ENCODE measurements at places on chromosomes 1 and 21.

DNA sequence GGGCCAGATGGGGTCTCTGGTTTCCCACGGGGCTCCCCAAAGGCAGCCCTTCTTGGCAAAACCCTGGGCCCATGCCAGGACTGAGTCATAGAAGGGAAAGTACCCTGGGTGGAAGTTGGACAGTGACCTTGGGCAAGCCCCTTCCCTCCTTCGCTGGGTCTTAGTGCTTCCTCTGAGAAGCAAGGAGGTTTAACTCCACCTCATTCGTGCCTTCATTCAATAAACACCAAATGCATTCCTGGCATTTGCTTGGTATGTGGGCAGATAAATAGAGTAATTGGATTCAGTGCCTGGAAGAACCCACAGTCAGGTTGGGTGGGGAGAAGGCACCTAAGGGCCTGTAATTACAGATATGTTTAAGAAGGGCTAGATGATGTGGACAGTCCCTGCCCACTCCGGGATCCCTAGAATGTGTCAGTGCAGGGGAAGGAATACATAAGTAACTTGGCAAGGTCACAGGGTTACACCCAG is 36.3 kb upstream of the CITED4 start:
- DNase-seq, result no peak

GRCh38 chr1:198948895-198949659 is 310.2 kb downstream of the PTPRC start:
- no peak for DNase-seq

DNA sequence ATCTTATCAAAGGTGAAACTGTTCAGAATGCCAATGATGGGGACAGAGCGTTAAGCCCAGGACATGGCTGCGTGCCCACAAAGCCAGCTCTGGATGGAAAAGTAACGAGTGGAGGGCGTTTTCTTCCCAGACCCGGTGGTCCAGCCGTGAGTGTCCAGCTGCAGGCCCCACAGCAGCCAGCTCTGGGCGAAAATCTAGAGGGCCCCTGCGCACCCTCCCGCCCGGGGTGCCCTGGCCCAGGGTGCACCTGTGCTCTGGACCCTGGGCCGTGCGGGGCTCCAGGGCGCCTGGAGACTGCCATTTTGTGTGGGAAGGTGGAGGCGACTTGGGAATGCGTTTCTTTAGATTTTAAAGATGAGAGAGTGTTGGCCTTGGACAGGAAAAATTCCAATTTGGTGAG is 58.8 kb downstream of the SKI start:
- DNase-seq, result no peak

DNA sequence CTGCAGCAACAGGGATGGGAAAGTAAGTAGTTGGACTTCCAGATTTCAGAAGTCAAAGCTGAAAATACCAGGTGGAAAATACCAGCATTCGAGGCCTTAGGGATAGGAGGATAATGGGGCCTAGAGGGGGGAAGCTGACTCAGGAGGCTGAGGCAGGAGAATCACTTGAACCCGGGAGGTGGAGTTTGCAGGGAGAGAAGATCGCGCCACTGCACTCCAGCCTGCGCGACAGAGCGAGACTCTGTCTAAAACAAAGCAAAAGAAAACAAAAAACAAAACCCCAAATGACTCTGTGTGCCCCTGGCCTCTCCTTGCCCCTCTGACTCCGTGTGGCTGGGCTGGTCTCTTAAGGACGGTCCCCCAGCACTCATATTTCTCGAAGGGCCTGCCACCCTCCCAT is 3.4 kb downstream of the SH2D2A start:
- DNase-seq, result no peak

DNA sequence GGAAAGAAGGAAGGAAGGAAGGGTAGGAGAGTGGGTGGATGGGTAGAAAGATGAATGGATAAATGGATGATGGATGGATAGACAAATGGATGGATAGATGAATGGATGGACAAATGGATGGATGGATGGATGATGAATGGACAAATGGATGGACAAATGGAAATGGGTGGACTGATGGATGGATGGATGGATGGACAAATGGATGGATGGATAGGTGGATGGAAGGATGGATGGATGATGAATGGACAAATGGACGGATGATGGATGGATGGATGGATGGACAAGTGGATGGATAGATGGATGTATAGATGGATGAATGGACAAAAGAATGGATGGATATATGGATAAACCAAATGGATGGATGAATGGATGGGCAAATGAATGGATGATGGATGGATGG is 30.5 kb downstream of the CHD5 start:
- no peak for DNase-seq

DNA sequence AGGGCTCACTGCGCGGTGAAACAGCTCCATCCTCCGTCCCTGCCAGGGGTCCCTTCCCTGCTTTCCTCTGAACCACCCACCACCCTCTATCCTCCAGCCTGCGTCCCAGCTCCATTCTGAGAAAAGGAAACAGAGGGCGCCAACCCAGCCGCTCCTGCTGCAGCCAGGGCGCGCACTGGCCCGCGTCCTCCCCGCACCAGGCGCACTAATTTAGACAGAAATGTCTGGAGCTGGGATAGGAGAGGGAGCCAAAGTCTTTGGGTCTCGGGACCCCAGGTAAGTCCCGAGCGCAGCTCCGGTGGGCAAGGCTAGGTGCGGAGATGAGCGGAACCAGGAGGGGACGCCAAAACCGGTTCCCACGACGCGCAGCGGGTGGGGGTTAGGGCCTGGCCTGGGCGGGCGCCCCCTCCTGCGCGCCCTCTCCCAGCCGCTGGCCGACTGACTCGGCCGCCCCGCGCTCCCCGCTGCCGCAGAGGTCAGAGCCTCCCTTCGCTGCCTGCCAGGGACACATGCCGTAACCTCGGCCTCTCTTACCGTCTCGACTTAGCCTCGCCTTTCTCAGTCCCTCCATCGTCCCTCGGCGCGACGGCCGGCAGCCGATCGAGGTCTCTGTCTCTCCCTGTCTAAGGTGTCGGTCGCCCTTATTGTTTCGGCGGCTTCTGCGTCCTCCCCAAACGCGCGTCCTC is 2.0 kb downstream of the CAMK2N1 start:
- DNase-seq, result no peak

DNA sequence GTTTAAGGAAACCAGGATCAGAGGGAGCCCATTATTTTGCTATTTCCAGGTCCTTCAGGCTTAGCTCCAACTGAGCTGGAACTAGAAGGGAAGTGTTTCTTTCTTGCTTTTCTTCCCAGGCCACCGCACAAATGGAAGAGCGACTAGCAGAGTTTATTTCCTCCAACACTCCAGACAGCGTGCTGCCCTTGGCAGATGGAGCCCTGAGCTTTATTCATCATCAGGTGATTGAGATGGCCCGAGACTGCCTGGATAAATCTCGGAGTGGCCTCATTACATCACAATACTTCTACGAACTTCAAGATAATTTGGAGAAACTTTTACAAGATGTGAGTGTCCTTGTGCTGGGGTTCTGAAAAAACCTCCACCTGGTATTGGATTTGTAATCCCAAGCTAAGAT is 121.8 kb downstream of the PIK3R3 start:
- DNase-seq, result no peak

DNA sequence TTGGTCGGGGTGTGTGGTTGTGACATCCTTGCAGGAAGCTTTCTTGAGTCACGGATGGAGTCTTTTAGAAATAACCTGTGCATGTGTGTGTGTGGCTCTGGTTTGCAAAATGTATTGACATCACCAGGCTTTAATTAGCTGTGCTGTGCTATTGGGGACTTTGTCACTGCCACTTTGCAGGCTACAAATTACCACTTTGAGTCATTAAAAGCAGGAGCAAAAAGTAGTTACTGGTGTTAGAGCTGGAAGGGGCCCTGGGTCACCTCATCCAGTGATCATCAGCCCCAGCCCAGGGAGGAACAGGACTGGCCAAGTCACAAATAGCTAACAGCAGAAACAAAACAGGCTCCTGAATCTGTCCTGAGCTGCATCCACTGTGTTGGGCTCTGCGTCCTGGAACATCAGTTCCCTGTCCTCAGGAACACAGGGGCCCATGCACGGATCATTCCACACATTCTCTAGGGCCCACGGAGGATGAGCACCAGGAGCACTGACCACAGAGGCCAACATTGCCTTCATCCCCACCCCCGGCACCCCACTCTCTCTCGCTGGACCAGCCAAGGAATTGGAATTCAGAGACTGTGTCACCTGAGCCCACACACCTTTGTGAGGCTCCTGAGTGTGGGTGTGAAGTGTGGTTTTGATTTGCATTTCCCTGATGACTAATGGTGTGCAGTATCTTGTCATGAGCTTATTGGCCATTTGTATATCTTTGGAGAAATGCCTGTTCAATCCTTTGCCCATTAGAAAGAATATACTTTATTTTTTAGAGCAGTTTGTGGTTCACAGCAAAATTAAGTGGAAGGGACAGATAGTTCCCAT is 280.1 kb upstream of the C1orf174 start:
- DNase-seq, result no peak

GRCh38 chr1:101697072-101697471 is 299.7 kb downstream of the OLFM3 start:
- no peak for DNase-seq

- no peak for DNase-seq
These were observed 648.2 kb upstream of the NEGR1 start for GRCh38 chr1:72930528-72930927.

DNA sequence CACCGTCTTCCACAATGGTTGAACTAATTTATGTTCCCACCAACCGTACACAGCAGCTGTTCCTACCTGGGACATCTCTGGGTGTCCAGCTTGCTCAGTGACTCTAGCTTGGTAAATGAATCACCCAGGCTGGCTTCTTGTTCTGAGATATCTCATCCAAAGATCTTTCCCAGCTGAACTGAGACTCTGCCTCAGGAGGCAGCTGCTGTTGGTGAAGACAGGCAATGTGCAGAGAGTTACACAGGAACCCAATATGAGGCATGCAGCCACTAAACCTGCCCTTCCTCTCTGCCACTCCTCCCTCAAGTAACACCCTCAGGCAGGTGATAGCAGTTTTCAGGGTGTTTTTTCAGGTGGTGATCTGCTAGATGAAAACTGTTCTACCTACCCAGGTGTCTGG is 14.0 kb upstream of the FOXO6 start:
- no peak for DNase-seq

- no peak for DNase-seq
These were observed 3.7 kb downstream of the FBXO42 start for GRCh38 chr1:16348414-16349182.

- no peak for DNase-seq
These were observed 8.4 kb downstream of the PLPP3 start for GRCh38 chr1:56570924-56571372.

DNA sequence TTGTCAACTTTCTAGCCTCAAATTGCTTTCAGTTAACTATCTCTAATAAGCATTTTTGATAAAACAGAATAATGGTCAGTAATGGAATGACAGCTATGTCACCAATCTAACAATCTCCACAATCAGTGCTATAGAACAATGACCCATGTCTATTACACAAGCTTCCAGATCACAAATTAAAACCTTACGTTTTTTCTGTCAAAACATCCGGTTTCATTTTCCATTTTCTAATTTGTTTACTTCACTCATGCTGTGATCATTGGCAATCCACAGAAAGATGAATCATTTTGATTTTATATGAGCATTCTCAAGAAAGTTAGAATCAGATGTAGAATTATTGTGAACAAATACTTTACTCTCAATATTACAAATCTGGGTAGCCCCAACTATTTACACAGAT is 80.3 kb downstream of the KCNT2 start:
- no peak for DNase-seq

DNA sequence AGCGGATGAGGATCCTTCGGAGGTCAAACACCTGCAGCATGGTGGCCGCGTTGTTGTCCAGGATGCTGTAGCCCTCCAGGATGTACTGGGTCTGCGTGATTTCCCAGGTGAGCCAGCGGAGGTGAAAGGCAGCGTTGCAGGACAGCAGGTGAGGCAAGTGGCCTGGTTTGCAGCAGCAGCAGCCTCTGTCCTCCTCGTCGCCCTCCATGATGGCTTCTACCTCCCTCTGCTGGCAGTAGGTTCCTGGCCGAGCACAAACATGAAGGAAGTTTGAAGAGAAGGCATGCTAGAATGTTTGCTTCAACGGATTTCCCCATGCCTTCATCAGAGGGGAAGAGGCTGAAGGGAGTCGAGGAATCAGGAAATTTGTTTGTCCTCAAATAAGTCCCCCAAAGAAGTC is 74.7 kb downstream of the NTPCR start:
- DNase-seq, result no peak
